Uterine smooth muscle cell (primary cell): ENCODE measurements at places on chromosomes 16 and 17. TPM values are rescaled to one million over a fixed set of nuclear protein-coding genes. Genes with fewer than 3 reads are reported as not detected.

B4GALNT2 gene
- total RNA-seq: under 0.01 TPM in 1 of 2 replicates, not detected in the other

HOXB9 gene
- total RNA-seq: not detected in 2 replicates

RASD1 gene
- total RNA-seq: 2.0 TPM in 2 replicates

AMZ2 gene
- 70.5 and 82.1 TPM in 2 replicates for total RNA-seq

SLC13A2 gene
- total RNA-seq: not detected in 2 replicates

ZSCAN10 gene
- not detected in 2 replicates for total RNA-seq

HOXB2 gene
- total RNA-seq: 8.0 and 8.6 TPM in 2 replicates

DNAAF8 gene
- 0.44 and 1.4 TPM in 2 replicates for total RNA-seq

NPIPA3 gene
- total RNA-seq: 0.12 and 1.00 TPM in 2 replicates

TBC1D26 gene
- under 0.01 TPM in 2 replicates for total RNA-seq

EVPLL gene
- not detected in 2 replicates for total RNA-seq

DOC2A gene
- 0.22 and 0.62 TPM in 2 replicates for total RNA-seq

PPP1R27 gene
- total RNA-seq: not detected in 2 replicates

IL21R gene
- total RNA-seq: 5.2 and 12.2 TPM in 2 replicates

PARD6A gene
- 2.2 and 4.0 TPM in 2 replicates for total RNA-seq

TOP2A gene
- total RNA-seq: 74.4 and 224 TPM in 2 replicates

SALL1 gene
- total RNA-seq: 3.9 and 6.0 TPM in 2 replicates

ARHGDIA gene
- total RNA-seq: 159 and 234 TPM in 2 replicates

HCRT gene
- not detected in 2 replicates for total RNA-seq

GDPD3 gene
- total RNA-seq: 0.55 and 1.1 TPM in 2 replicates

NACA2 gene
- total RNA-seq: not detected in 2 replicates

NPIPB9 gene
- total RNA-seq: 4.1 and 4.3 TPM in 2 replicates

VPS9D1 gene
- total RNA-seq: 8.1 and 8.9 TPM in 2 replicates

ATP2A1 gene
- total RNA-seq: 0.22 and 0.25 TPM in 2 replicates

CTRB1 gene
- not detected in 2 replicates for total RNA-seq

NPIPA8 gene
- total RNA-seq: not detected in 2 replicates

TNS4 gene
- not detected in 2 replicates for total RNA-seq

LRRC37A gene
- total RNA-seq: 1.4 and 2.1 TPM in 2 replicates

CCL7 gene
- total RNA-seq: 0.89 TPM in 1 of 2 replicates, not detected in the other

MAPK7 gene
- 17.5 and 21.4 TPM in 2 replicates for total RNA-seq
